ENCODE measurements at places on chromosomes 5 and 9. TPM values are rescaled to one million over a fixed set of nuclear protein-coding genes. Genes with fewer than 3 reads are reported as not detected.

Gene PCDHGB3
- total RNA-seq = 3.8 TPM

Gene DNM1
- total RNA-seq = 131 TPM

Gene RXFP3
- not detected for total RNA-seq

Gene CATSPER3
- 0.13 TPM for total RNA-seq

Gene PTGES
- 5.1 TPM for total RNA-seq

Gene HBEGF
- 26.5 TPM for total RNA-seq

Gene CARTPT
- not detected for total RNA-seq

Gene SCGB3A1
- total RNA-seq = 0.38 TPM

Gene GADD45G
- 1.1 TPM for total RNA-seq

Gene WWC1
- total RNA-seq = 27.7 TPM

Gene IL4
- total RNA-seq = not detected

Gene GLRA1
- total RNA-seq = not detected

Gene RNF183
- not detected for total RNA-seq

Gene RCL1
- 16.8 TPM for total RNA-seq

Gene CCDC69
- 0.98 TPM for total RNA-seq

Gene GABRP
- total RNA-seq = not detected

Gene MCC
- total RNA-seq = 13.9 TPM

Gene MRPL41
- total RNA-seq = 74.4 TPM

Gene PCDHB12
- total RNA-seq = 0.25 TPM

Gene SLC2A6
- 17.7 TPM for total RNA-seq

Gene IDNK
- 0.76 TPM for total RNA-seq

Gene DRD1
- not detected for total RNA-seq

Gene ANKRD34B
- 1.5 TPM for total RNA-seq

Gene TERT
- total RNA-seq = not detected

Gene SPINK6
- not detected for total RNA-seq

Gene SIGMAR1
- 253 TPM for total RNA-seq

Gene THG1L
- 17.6 TPM for total RNA-seq

Gene NEUROG1
- not detected for total RNA-seq

Gene IRX2
- total RNA-seq = 0.33 TPM

Gene EQTN
- not detected for total RNA-seq

Gene EIF4E1B
- total RNA-seq = not detected

Gene CCDC171
- 1.8 TPM for total RNA-seq

Gene BARHL1
- total RNA-seq = not detected

Gene IFNA13
- total RNA-seq = not detected

Gene KCTD16
- total RNA-seq = 1.1 TPM

Gene ORM2
- total RNA-seq = not detected

Gene SLC25A2
- total RNA-seq = not detected

Gene FOXD4
- total RNA-seq = not detected

Gene LHX2
- total RNA-seq = not detected

Gene TMEM232
- total RNA-seq = 1.3 TPM

Gene KIAA1191
- 117 TPM for total RNA-seq

Gene PPWD1
- 10.5 TPM for total RNA-seq

Gene GDNF
- not detected for total RNA-seq

Gene TMEM167A
- total RNA-seq = 25.9 TPM

Gene FAM221B
- total RNA-seq = not detected

Gene HTR1A
- not detected for total RNA-seq

Gene TAF11L10
- total RNA-seq = not detected

Gene CARD6
- 0.38 TPM for total RNA-seq
